Right cardiac atrium (tissue), 5 donors: ENCODE measurements at places on chromosomes 1 and 21.

DNA sequence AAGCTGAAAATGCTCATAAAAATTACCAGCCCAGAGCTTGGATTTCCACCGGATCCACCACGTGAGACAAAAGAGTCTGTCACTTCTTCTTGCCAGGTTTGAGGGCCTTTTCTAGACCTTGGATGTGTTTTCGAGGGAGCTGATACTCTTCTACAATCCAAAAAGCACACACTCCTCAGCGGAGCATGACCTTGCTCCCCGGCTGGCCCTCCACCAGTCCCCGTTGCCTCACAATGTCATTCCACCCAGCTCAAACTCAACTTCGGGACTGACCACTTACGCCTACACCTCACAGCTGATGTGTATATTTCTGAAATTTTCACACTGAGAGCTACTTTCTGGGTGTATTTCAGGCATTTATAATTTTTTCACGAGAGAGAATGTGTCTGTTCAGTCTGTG lies 20.6 kb downstream of the EIF2D start:
- DNase-seq = no peak

- DNase-seq = peak; percentile 19
These were observed 57.8 kb downstream of the SIK1 start for GRCh38 chr21:43369124-43369523.

GRCh38 chr1:223557130-223557475 lies 108.4 kb downstream of the CAPN8 start:
- no peak for DNase-seq

- no peak for DNase-seq
These were observed 58.0 kb downstream of the FAAP20 start for GRCh38 chr1:2136386-2137235.

GRCh38 chr1:34479731-34480130 lies 275.1 kb upstream of the GJB5 start:
- DNase-seq = no peak

DNA sequence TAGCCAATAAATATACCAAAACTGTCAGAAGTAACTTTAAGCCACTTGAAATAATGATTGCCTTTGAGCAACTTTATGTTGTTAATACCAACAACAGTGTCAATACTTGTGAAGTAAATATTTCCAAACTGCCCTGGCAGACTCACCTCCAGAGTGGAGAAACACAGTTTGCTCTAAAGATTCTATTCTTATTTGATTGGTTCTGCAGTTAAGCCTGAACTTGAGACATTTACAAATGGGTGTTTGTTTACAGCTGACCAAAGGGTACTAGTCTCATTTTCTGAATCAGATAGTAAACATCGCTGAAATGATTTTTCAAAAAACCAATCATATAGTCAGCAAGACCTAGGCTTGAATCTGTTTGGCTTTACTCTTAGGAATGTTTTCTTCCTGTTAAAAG lies 1.3 kb upstream of the MYOC start:
- no peak for DNase-seq

- no peak for DNase-seq
These were observed 8.2 kb upstream of the SLC9A1 start for GRCh38 chr1:27163093-27163492.

DNA sequence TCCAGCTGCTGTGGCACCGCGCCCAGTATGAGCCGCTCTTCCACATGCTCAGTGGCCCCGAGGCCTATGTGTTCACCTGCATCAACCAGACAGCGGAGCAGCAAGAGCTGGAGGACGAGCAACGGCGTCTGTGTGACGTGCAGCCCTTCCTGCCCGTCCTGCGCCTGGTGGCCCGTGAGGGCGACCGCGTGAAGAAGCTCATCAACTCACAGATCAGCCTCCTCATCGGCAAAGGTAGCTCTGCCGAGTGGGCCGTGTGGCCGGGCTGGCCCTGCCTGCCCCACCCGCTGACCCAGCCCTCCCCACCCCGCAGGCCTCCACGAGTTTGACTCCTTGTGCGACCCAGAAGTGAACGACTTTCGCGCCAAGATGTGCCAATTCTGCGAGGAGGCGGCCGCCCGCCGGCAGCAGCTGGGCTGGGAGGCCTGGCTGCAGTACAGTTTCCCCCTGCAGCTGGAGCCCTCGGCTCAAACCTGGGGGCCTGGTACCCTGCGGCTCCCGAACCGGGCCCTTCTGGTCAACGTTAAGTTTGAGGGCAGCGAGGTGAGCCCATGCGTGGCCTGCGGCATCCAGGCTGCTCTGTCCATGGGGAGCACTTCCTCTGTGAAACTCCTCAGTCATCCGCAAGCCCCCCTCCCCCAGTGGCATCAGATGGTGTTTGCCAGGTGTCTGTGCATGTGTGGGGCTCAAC lies 64.2 kb downstream of the PIK3CD start:
- peak; percentile 44 for DNase-seq

DNA sequence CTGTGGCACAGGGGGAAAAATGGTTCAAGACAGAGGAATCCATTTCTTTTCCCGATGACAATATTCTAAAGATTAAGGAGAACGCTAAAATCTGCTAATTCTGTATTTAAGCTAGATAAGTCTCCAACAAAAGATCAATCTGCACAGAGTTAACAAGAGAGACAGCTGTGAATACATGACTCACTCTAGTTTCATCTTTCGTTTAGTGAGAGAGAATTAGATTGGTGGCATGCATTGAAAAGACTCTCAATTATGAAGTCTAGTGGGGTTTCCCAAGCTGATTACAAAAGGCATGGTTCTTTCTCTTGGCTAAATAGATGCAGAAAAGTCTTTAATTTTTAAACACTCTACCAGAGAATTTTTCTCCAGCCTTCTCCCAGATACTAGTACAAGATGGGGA lies 34.4 kb downstream of the CAPN9 start:
- no peak for DNase-seq

DNA sequence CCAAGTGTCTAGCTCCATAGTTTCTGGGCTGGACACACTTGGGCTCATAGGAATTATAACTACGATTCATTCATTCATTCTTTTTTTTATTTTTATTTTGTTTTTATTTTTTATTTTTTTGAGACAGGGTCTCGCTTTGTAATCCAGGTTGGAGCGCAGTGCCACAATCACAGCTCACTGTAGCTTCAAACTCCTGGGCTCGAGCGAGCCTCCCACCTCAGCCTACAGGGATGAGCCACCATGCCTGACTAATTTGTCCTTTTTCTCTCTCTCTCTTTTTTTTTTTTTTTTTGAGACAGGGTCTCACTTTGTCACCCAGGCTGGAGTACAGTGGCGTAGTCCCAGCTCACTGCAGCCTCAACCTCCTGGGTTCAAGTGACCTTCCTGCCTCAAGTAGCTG lies 42.3 kb downstream of the KCNAB2 start:
- DNase-seq = no peak

GRCh38 chr1:42417166-42417565 lies 36.6 kb downstream of the RIMKLA start:
- peak; percentile 59 for DNase-seq

GRCh38 chr1:17629460-17629859 lies 90.0 kb downstream of the ARHGEF10L start:
- DNase-seq = peak; percentile 53

DNA sequence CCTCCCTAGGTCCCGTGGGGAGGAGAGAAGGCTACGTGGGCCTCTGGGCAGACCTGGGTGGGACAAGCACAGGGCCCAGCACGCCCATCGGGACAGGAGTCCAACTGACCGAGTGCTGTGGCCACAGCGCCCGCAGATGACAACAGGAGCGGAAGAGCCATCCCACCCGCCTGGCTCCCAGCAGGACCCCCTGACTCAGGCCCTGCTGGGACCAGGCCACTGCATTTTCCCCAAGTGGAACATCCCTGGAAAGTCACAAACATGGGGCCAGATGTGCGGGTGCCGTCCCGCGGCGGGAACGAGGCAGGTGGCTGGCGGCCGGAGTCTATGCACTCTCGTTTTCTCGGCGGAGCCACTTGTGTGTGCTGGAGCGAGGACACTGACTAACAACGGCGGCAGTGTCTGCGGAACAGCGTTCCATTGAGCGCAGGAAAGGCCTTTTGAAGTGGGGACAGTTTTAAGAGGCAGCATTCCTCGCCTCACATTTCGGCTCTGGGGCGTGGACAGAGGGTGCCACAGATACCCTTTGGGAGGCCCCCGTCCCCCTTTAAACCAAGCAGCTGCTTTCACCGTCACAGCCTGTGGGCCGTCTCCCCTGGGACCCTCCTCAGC lies 93.7 kb upstream of the ARHGEF16 start:
- DNase-seq = no peak

DNA sequence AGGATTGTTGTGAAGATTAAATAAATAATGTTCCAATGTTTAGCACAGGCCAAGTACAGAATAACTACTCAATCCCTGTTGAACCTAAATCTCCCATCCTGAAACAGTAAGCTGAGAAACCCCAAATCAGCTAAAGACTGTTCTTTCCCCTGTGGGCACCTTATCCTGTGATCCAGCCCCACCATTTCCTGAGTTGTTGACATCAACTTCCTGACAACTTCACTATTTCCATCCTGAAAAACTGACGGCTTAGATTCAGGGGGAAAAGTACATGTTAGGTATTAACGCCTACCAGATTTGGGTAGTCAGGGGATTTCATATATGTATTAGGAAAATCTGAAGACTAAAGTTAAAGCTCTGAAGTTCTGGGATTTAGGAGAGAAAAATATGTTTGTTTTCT lies 51.7 kb upstream of the PALMD start:
- DNase-seq = no peak

- DNase-seq = no peak
These were observed 29.4 kb upstream of the LRRN2 start for GRCh38 chr1:204714861-204715511.
